Left forelimb (tissue), 1 donor: ENCODE measurements at places on chromosomes 2 and 18.

GRCh38 chr2:149579972-149580882, 7.3 kb downstream of the MMADHC start:
- DNase-seq, result no peak

DNA sequence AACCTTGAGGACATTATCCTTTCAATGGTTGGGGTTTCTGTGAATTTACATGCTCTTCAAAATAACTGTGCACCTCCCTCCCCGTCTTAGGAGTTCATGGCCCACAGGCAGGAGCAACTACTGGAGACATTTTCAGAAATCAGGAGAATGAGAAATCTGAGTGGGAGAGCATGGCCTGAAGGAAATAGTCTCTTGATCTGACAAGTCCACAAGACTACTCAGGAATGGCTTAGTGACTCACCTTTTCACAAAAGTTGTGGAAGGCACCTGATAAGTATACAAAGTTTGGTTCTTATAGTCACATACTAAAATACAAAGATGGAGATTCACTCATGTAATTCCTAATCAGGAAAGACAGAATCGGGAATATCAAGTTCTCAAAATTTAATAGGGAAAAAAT, 83.6 kb upstream of the NCKAP5 start:
- no peak for DNase-seq

DNA sequence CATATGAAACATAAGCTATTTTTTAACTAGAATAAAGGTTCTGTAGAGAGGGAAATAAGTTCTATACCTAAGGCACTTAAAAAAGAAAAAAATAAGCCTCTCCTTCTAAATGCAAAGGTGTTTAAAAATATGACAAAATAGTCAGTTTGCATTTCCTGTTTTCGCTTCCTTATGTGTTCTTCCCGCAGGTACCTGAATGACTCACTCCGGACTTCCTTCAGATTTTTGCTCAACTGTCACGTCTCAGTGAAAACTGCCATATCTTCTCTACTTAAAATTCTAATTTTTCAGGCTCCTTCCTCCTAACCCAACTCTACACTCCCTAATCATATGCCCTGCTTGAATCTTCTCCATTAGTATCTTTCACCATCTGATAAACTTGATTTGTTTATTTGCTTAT, 1333.1 kb downstream of the LRP1B start:
- DNase-seq, result no peak

GRCh38 chr2:42721898-42722297, 42.0 kb downstream of the OXER1 start:
- DNase-seq, result no peak

- DNase-seq, result no peak
Observed at GRCh38 chr18:5103693-5104092, 93.4 kb downstream of the AKAIN1 start.

DNA sequence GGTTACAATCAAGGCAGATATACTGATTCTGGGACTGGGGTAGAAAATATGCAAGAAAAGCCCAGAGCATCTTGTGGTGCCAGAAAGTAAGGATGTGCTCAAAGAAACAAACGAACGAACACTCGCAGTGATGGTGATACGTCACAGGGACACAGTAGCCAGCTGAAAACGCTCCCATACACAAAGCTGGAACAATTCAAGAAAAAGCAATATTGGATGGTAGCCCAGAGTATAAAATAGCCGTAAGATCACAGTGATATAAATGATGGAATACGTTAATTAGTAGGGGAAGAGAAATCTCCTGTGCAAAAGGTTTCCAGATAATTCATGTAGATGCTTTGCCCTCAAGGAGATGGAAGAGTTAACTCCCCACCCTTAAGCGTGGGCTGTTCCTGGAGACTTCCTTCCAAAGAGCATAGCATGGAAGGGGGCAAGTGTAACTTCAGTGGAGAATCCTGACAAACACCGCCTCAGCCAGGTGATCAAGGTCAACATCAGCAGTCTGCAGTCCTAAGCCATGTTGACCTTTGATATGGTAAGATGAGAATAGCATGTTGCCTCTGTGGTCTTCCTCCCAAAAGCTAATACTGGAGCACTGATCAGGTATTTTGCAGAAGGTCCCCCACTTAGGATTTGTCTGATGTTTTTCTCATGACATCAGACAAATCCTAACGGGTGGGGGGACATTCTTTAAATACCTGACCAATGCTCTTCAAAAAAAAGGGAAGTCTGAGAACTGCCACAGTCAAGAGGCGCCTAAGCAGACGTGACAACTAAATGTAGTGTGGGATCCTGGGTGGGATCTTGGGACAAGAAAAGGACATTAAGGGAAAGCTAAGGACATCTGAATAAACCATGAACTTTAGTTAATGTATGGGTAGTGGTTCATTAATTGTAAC, 99.0 kb downstream of the NCK2 start:
- no peak for DNase-seq

DNA sequence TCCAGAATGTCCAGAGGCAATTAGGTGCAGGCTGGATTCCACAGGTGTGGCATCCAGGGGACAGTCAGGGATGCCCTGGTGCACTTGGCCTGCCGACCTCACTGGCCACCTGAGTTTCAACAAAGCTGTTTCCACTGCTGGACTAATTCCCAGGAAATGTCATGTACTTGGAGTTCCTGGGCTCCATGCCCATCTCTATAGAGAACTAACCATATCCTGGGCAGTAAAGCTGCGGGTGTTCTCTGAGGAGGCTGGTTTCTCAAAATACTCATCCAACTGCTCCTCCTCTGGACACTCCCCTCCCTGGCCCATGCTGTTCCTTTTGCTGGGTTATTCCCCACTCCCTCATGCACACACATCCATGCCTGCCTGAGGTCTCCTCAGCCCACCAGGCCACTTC, 161.9 kb upstream of the SKOR2 start:
- no peak for DNase-seq

- no peak for DNase-seq
Observed at GRCh38 chr2:216757532-216757931, 62.2 kb upstream of the IGFBP5 start.

DNA sequence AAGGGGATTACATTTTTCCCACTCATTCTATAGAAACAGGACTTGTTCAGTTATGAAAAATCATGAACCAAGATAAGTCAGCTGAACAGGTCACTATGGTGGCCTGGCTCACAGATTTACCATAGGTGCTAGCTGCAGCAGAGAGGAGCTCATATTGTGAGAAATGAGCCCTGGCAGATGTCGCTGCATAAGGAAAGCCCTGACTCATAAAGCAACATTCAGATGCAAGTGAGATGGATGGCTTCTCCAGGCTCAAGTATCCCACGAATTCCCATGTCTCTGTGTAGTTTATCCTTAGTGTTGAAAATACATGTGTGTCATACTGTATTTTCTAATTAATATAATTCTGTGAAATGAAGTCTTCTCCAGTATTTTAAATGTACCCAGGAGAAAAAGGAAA, 115.0 kb upstream of the LHCGR start:
- no peak for DNase-seq

GRCh38 chr2:104816143-104816542, 37.8 kb upstream of the POU3F3 start:
- DNase-seq, result no peak

DNA sequence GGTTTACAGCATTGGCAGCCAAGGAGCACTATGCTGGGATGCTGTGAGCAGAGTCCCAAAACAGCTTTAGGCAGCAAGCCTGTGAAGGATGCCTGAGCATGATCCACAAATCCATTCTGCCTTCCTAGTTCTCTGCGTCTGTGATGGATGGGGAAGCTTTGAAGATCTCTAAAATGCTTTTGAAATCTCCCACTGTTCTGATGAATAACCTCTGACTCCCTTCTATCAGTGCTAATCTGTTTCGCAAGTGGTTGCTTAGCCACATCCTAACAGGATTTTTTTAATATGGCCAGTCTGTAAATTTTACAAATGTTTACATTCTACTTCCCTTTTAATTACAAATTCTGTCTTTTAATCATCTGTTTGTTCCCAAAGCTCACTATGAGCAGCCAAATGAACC, 319.2 kb downstream of the GULP1 start:
- no peak for DNase-seq

DNA sequence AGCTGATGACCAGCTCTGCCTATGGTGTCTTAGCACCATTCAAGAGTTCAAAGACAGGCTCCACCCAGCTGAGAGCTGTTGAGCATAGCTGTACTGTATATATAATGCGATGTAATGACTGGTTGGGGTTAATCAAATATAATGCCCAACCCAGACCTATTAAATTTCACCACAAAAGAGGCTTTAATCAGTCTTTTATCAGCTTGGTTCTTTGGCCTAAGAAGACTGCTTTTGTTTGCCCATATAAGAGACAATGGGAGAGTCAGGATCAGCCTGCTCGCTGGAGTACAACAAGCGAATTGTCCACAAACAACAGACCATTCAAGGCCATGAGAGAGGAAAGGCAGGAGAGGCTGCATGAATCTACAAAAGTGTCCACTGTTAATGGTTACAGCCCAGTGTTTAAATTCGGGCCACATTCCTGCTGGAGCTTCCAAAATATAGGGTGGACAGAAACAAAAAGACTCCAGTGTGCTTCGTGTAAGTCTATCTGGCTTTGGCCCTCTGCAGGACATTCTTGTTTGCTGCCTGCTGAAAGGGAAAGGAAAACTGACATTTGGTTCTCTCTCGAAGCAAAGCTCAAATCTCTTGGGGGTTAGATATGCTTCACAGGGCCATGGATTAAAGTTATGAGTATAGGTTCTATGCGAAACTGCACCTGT, 299.0 kb upstream of the FBXO11 start:
- no peak for DNase-seq

- DNase-seq, result no peak
Observed at GRCh38 chr18:35444636-35445035, 53.1 kb downstream of the INO80C start.

GRCh38 chr18:23073996-23074606, 61.2 kb upstream of the CABLES1 start:
- no peak for DNase-seq

GRCh38 chr2:106197878-106198277, 3.8 kb upstream of the UXS1 start:
- DNase-seq, result no peak

- no peak for DNase-seq
Observed at GRCh38 chr18:12076424-12077140, 17.1 kb upstream of the ANKRD62 start.

- no peak for DNase-seq
Observed at GRCh38 chr2:67802291-67802690, 260.5 kb downstream of the C1D start.

DNA sequence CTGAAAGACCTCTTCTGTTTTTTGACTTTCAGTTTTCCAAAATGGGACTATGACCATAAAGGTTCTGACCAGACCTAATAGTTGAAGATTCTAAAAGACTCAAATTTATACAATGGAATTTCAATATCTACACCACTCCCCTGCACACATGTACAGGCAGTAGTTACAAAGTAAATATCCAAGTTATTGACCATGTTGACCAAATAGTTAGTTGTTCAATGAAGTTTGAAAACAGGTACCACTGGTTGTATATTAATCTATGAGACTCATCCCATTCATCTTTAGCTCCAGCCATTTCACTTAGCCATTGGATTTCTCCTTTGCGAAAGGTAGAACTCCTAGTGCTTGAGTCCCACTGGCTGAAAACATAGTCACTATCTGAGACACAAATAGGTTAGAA, 277.4 kb downstream of the SETBP1 start:
- DNase-seq, result no peak

GRCh38 chr18:36035253-36035652, 32.1 kb downstream of the RPRD1A start:
- no peak for DNase-seq

DNA sequence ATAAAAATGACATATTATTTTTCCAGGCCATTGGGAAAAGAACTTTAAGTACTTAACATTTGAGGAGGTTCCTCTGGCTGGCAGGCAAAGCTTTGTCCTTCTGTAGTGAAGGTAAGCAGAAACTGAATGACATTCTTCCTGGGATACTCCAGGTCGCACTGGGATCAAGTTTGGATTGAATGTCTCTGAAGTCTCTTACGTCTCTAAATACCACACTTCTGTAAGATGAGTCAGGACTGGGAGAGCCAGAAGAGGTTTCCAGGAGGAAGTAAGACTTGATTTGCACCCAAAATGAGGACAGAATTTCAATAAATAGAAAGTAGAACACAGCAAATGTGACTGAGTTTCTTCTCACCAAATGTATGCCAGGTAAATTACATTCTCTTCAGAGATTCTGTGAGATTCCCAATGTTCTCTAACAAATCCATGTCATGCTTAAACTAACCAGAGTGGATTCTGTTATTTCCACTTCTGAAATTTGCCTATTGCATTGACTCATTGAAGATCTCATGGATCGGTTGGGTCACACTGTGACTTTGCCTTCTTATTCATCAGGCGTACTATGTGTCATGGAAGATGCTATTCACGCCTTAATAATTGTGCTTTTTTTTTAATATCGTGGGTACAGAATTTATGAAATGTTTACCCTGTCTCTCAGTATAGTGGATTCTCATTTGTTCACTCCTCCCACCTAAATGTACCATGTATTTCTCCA, 25.5 kb upstream of the VIT start:
- no peak for DNase-seq

DNA sequence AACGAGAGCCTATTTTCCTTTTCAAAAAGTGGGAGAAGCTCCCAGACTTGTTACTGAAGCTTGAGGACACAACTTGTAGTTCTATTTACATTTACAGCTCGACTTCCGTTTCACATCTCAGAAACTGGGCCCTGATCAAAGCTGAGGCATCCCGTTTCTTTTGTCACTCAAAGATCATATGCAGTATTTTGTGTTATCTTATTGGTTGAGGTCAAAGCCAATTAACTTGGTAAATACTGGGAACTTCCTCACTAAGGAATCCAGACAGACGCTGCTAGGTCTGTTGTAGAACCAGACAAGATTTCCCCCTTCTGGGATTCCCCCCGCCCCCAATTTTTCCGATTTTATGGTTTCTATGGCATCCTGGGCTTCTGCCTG, 50.3 kb downstream of the TSN start:
- no peak for DNase-seq

DNA sequence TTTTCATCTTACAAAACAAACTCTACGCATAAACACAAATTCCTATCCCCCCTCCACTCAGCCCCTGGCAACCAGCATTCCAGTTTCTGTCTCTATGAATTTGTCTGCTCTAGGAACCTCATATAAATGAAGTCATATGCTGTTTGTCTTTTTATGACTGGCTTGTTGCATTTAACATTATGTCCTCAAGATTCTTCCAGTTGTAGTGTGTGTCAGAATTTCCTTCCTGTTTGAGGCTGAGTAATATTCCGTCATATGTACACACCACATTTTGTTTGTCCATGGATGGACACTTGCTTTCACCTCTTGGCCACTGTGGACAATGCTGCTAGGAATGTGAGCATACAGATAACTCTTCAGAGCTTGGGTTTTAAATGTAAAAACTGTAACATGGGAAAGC, 272.1 kb downstream of the GBX2 start:
- DNase-seq, result no peak

DNA sequence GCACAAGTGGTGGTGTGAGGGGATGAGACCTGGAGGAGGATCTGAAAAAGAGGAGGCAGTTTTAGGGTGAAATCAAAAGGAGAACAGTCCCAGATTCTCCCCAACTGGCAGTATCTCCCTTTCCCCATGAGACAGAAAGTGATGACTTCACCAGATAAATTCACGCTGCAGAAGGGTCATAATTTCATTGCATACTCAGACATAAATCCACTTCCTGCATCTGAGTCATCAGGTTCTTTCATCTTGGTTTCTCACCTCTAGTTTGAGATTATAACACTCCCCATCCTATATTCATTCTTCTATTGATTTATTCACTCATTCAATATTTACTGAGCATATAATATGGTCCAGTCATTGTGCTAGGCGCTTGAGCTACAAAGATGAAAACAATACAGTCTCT, 64.7 kb downstream of the CCDC148 start:
- DNase-seq, result no peak

GRCh38 chr2:179470089-179470488, 205.5 kb upstream of the SESTD1 start:
- DNase-seq, result no peak
